ENCODE measurements at places on chromosomes 5 and 9.

DNA sequence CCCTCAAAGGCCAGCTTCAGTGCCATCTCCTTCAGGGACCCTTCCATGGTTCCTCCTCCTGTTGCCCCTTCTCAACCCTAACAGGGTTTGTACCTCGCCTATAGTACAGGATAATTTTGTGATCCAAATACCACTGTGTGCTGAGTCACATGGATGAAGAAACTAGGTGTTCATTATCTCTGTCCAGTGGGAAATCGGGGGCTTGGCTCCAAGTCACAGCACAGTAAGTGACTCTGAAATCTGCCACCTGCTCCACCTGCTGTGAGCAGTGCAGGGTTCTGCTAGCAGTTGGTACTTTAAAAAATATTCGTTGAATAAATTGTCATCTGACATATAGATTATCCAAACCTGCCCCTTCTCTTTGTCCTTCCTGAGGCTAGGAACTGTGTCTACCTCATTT is 123.2 kb upstream of the OTULINL start:
- no peak for DNase-seq

DNA sequence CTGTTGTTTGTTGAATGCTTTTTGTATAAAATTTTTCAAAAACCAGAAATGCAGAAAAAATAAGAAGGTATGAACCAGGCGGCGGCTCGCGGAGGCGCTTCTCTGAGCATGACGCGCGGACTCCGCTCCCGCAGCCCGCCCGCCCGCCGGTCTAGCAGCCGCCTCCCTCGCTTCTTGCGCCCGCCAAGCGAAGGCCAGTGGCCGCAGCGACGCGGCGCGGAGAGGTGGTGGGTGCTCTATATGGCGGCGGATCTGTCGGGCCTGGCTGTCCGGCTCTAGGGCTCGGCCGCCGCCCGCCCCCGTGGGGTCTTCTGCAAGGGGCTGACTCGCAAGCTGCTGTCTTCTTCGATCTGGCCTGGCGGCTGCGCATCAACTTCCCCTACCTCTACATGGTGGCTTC is 93.8 kb downstream of the ANKRD18A start:
- DNase-seq: no peak

GRCh38 chr5:39775797-39776365 is 351.1 kb upstream of the DAB2 start:
- no peak for DNase-seq

GRCh38 chr9:9478741-9479140 is 1134.1 kb downstream of the PTPRD start:
- DNase-seq: no peak

DNA sequence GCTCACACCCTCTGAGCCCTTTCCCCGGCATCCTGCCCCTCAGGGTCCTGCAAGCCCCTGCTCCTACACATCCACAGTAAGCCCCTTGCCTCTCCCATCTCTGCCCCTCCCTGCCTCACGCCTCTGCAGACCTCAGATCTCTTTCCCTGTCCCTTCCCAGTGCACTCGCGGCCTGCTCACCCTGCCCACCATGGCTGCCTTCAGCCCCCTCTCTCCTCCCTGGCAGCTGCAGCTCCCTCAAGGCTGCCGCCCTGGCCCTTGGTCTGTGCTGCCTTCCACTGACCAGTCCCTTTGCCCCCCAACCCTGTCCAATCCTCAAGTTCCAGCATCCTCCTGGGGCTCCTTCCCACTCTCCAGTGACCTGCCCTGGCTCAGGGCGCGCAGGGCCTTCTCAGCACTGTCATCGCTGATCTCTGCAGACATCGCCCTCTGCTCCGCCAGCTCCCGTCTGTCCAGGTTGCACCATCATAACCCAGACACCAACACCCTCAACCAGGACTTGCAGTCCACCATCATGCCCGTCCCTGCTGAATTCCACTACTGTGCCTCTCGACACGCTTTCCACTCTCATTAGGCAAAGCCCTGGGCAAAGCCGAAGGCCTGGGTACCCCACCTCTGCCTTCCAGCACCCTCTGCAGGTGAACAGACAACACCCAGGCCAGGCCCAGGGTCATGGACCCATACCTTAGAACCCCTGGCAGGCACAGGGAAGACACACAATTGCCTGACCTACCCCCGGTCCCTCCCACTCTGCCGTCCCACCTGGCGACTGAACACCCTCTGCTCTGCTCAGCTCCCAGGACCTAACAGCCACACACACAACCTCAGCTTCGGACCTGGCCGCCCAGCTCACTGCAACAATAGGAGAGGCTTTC is 97.8 kb upstream of the RUFY1 start:
- DNase-seq: no peak

DNA sequence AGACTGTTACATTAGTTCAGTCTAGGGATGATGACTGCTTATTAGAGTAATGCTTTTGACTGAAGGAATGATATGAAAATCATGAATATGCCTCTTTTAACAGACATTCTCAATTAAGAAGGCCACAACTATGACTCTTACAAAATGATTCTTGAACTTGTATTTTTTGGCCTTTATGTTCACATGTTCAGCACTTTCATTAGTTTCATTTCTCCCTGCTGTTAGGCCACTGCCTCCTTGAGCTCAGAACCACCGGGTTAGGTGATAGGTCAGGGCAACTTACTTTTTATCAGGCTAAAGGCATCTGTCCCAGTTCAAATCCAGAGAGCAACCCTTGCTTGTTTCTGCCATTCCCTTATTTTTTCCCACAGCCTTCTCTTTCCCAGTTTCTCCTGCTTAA is 235.2 kb upstream of the ELL2 start:
- no peak for DNase-seq
